Osteocyte (in vitro differentiated cells): ENCODE measurements at places on chromosomes 6 and 20. TPM values are rescaled to one million over a fixed set of nuclear protein-coding genes. Genes with fewer than 3 reads are reported as not detected.

GCNT2 gene
- total RNA-seq: 0.19 and 0.21 TPM in 2 replicates

SLC22A16 gene
- total RNA-seq: not detected in 2 replicates

C6orf15 gene
- total RNA-seq: not detected in 2 replicates

CYP21A2 gene
- 0.30 and 0.44 TPM in 2 replicates for total RNA-seq

FGD2 gene
- total RNA-seq: not detected in 2 replicates

RFX6 gene
- total RNA-seq: not detected in 2 replicates

C2 gene
- 2.3 and 2.4 TPM in 2 replicates for total RNA-seq

DNA sequence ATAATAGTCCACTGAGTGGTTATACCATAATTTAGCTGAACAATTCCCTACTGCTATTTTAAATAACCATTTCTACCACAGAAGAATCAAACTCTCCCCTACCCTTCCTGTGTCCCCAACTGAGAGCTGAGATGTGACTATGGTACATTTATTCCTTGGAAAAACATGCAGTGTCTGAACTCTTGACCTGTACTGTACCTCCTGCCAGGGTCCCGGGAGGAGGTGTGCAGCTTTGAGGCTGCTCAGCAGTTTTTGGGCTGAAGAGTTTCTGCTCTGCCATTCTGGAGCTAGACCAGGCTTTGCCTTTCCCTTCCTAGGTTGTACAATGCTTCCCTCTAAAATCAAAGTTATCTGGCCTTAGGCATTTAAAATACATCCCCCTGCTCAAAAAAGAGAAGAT lies 275.1 kb upstream of the SGK1 start:
- DNase-seq: no peak
- peaks cover 47% of the 10 kb centered on the region for H3K4me1 ChIP-seq
- H3K27ac ChIP-seq: peak overlapping the region; percentile 74

DNA sequence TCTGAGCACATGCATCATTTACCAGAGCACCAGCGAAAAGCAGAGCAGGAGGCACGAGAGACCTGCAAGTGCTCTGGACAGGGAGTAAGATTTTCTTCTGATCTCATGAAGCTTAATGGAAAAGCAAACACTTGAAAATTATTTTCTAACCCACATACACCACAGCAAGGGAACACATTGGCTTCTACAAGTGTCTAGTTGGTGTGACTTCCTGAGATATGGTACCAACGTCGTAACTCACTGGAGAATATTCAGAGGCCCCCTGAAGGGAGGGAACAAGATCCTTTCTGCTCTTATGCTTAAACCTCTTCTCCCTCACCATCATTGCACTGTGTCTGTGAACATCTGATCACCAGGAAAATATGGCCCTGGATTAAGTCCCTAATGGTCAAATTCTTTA lies 48.6 kb downstream of the PSMB1 start:
- peaks cover 13% of the 10 kb centered on the region for H3K27me3 ChIP-seq
- H3K27ac ChIP-seq: no peak overlapping the region
- DNase-seq: no peak
- no peaks in the 10 kb centered on the region for H3K36me3 ChIP-seq
- no peaks in the 10 kb centered on the region for H3K4me1 ChIP-seq

DNA sequence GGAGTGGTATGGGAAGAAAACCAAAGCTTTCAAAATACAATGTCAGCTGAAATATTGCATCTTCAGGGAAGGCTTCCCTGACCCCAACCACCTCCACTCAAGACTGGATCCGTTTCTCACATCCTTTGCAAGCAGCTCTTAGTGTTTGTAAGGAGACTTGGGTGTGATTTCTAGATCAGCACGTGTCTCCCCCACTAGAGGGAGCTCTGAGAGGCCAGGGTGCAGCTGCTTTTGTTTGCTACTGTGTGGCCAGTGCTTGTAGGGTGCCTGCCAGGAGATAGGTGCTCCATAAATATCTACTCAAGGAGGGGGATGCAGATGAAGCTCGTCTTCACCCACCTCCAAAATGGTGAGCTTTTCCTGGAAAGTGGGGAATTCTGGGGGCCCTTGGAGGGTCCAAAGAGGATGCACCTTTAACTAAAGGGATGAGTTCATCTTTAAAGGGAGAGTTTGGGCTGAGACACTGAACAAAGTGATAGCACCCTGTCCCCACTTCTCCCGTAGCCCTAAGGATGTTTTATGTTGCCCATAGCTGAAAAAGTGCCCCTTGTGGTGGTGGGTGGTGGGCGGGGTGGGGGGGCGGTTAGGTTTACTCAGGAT lies 52.6 kb upstream of the MAFB start:
- H3K4me3 ChIP-seq: no peak overlapping the region
- H3K36me3 ChIP-seq: no peaks in the 10 kb centered on the region
- H3K27me3 ChIP-seq: peaks cover 32% of the 10 kb centered on the region
- no peak overlapping the region for H3K27ac ChIP-seq
- H3K4me1 ChIP-seq: no peaks in the 10 kb centered on the region

DNA sequence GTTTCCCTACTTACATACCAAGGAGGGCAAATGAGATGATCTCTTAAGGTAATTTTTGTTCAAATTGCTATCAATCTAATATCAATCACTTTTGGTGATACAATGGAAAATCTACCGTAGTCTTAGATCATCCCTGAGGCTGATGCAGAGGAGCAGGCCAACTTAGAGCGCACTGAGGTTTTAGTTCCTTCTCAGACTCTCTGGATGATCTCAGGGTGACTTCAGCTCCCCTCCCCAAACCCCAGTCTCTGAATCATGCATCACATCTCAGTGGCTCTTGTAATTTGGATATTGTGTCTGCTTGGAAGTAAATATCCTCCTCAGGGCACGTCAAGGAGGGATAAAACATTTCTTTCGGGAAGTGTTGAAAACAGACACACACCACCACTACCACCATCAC lies 5.9 kb downstream of the TUBB2B start:
- DNase-seq: no peak
- H3K4me3 ChIP-seq: no peak overlapping the region
- peaks cover 15% of the 10 kb centered on the region for H3K36me3 ChIP-seq
- H3K4me1 ChIP-seq: peaks cover 18% of the 10 kb centered on the region

- peak overlapping the region; percentile 55 for H3K4me3 ChIP-seq
- no peaks in the 10 kb centered on the region for H3K27me3 ChIP-seq
- DNase-seq: no peak
- H3K27ac ChIP-seq: peak overlapping the region; percentile 96
- H3K36me3 ChIP-seq: no peaks in the 10 kb centered on the region
Measured at GRCh38 chr6:121521164-121521555, 85.7 kb downstream of the GJA1 start.

- peaks cover 4% of the 10 kb centered on the region for H3K27me3 ChIP-seq
- H3K36me3 ChIP-seq: peaks cover 2% of the 10 kb centered on the region
- no peaks in the 10 kb centered on the region for H3K4me1 ChIP-seq
- no peak for DNase-seq
Measured at GRCh38 chr6:142746524-142746923, 198.5 kb downstream of the HIVEP2 start.

DNA sequence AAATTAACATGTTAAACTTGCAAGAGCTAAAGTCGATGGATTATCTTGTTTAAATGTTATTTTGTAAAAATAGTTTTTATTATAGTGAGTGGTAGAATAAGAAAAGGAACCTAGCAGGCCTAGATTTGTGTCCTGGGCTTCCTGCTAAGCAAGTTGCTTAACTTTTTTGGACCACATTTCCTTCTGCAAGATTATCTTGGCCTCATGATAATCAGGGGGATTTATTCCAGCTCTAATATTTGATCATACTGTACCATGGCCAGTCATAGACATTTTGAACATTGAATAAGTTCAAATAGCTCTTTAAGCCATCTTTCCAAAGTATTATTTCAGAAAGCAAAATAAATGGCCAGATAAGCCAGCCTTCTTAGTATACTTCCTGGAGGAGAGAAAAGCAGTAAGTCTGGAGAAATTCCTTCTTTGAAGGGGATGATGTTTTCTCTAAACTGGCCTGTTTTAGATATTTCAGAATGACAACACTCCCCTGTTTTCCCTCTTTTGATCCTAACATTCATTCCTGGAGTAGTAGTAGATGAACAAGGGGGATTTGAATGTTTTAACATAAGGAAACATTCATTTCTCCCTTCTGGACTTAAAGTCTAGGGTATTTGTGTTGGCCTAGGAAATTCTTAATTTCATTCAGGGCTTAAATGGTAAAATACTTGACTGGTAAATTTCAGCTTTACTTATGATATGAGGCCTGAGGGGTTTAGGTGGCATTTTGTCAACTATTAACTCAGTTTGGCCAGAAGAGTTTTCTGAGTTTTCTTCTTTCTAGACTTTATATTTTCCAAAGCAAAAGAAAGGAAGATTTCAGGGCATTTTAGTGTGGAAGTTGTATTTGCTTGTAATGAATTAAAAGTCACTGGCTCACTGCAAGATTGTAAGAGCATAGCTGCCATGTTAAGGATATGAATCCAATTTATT lies 108.8 kb upstream of the SCGN start:
- peaks cover 18% of the 10 kb centered on the region for H3K36me3 ChIP-seq
- H3K27ac ChIP-seq: no peak overlapping the region
- no peak for DNase-seq
- peaks cover 22% of the 10 kb centered on the region for H3K4me1 ChIP-seq
- no peaks in the 10 kb centered on the region for H3K27me3 ChIP-seq
- no peak overlapping the region for H3K4me3 ChIP-seq
